ENCODE measurements at places on chromosomes 4 and X.

DNA sequence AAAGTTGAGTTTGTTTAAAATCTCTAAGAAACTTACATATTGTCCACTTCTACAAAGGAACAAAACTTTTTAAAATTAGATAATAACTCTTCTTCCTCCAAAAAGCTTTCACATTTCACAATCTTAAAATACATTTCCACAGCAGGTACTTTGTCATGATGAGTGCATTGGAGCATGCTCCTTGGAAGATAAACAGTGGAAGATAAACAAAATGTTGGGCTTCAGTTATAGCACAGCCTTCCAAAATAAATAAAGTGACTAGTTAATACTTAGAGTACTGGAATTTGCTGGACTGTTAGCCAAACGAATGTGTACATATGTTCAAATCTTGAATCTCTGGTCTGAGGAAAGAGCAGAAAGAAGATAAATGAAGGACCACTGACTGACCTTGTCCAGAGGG lies 54.9 kb upstream of the PDE5A start:
- no peak for DNase-seq

- DNase-seq, result no peak
Measured at GRCh38 chrX:101203761-101204351, 15.7 kb upstream of the DRP2 start.

DNA sequence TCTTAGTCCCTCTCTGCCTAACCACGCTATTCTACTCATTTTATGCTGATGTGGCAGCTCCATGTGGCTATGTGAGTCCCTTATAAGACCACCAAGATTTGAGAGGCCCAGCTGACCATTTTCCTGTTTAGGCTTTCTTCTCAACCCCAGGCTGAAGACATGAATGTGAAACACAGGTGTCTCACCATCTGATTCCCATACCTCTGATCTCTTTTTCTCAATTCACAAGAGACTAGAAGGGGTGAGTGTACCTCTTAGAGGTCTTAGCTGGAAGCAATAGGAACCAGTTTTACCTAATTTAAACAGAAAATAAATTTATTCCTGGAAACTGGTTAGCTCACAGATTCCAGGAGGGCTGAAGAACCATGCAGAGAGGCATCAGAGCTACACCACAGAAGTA lies 276.5 kb upstream of the FMR1 start:
- no peak for DNase-seq

DNA sequence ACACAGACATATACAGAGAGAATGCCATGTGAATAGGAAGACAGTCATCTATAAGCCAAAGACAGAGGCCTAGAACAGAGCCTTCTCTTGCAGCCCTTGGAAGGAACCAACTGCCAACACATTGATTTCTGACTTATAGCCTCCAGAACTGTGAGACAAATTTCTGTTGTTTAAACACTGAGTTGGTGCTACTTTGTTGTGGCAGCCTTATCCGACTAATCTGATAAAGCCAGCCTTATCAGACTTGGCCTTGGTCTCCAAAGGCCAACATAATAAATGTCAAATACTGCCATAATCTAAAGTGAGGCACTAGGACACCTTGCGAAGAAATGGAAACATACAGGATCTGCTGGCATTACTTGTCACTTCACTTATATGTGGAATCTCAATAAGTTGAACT lies 24.3 kb upstream of the PRDX4 start:
- DNase-seq, result no peak

DNA sequence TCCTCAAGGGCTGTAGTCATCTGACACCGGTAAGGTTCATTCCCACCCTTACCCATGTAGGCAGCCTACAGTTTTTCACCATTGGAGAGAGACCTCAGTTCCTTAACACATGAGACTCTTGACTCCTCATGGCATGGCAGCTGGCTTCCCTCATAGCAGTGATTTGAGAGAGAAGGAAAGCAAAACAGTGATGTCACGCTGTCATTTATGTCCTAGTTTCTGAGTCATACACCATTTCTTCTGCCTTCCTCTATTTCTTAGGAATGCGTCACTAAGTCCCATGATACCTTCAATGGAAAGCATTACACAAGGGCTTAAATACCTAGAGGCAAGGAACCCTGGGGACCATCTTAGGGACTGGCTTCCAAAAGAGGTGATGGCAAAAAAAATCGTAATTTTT lies 226.1 kb downstream of the SPCS3 start:
- no peak for DNase-seq

- no peak for DNase-seq
Measured at GRCh38 chr4:106325800-106326199, 9.4 kb downstream of the AIMP1 start.

- peak; percentile 25 for DNase-seq
Measured at GRCh38 chr4:60133375-60133774, 1066.8 kb upstream of the ADGRL3 start.

- DNase-seq, result no peak
Measured at GRCh38 chrX:63884821-63885790, 100.1 kb upstream of the ARHGEF9 start.

GRCh38 chr4:73066445-73066844 lies 3.1 kb downstream of the COX18 start:
- DNase-seq, result no peak

All from fibroblast of upper back skin (primary cell).